ENCODE measurements at places on chromosomes 11 and 22.
A peak's percentile ranks its signal among the peaks of the same experiment; 100 is the strongest.

GRCh38 chr11:119107538-119108145 lies 498 bp downstream of the C2CD2L start:
- peak; percentile 23 for DNase-seq

DNA sequence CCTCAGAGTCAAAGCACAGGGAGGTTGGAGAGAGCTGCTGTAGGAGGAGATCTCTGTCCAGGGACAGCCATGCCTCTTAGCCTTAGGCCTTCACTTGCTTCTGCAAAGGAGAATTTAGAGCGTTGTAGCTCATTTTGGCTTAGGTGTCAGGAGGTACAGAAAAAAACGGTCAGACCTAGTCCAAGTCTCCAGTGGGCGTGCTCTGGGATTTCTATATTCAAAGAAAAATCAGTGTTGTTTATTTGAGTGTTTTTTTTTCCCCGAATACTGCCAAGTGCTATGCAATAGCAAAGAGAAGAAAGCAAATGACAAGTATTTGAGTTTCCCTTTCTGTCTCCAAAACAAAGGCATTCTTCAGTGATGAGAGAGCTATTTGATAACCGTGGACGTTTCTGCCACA lies 22.7 kb upstream of the OPCML start:
- DNase-seq: no peak

GRCh38 chr22:46934746-46935491 lies 172.5 kb downstream of the TBC1D22A start:
- DNase-seq: no peak

- no peak for DNase-seq
Observed at GRCh38 chr11:28528217-28528616, 420.0 kb downstream of the METTL15 start.

DNA sequence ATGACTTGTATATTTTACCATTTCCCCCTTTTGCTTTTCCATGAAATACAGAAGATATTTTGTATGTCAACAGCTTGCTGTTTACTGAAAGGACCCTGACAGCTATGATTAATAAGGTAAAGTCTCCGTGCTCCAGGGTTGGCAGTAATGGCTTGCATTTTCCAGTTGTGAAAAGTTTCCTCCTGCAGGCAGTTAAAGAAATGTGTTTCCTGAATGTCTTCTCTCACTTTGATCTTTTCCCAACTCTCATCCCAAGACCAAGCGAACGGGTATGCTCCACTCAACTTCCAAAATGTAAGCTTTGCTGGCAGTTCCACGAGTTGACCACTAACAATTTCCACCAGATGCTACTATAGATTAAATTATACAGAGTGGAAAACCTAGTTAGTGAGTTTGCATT lies 8.9 kb downstream of the FIBIN start:
- DNase-seq: no peak

GRCh38 chr11:78244546-78245255 lies 56.0 kb downstream of the USP35 start:
- no peak for DNase-seq

DNA sequence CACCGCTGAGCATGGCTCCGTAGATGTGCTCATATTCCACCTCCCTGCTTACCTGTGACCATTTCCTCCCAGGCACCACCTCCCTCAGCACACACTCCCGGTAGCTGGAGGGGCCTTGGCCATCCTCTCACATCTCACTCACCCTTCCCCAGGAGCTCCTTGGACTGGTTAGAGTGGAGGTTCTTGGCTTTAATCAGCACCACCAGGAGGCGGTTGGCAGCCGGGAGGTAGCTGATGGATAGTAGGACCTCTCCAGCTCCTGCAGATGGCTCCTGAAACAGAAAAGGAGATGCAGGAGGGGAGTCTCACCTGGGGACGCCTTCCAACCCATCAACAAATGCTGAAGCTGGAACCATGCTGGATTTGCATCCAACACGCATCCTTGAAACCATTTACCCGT lies 39.9 kb downstream of the SYT13 start:
- no peak for DNase-seq

GRCh38 chr11:15616130-15617105 lies 501.7 kb downstream of the INSC start:
- DNase-seq: no peak

DNA sequence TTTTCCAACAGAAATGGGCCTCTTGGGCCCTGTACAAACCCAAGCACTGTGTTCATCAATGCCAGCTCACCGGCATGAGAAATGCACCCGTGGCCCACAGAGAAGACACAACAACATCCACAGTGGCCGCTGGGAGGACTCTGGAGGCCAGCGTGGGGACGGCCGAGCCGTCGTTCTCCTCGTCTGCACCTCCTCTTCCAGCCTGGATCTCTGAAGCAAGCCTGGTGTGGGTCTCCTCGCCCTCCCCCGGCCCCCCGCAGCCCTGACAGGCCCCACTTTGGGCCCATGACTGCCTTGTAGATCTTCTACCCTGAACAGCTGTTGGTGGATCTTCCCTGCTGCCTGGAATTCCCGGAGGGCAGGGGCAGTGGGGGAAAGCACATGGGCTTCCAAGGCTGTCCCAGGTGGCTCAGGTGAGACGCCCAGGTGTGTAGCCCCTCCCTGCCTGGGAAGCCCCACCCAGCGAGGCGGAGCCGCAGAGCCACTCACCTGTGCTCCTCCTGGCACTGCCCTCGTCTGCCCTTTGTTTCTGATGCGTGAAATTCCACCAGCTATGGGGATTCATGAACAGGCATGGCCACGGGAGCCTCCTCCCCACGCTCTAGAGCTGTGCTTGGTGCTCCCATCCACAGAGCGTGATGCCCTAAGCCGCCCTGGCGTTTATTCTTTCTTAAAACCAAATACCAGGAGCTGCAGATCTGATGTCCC lies 225.9 kb downstream of the BRD1 start:
- no peak for DNase-seq

- no peak for DNase-seq
Observed at GRCh38 chr22:30254314-30254713, 7.8 kb upstream of the LIF start.

- DNase-seq: peak; percentile 50
Observed at GRCh38 chr11:44755556-44756523, 29.1 kb downstream of the TSPAN18 start.

- no peak for DNase-seq
Observed at GRCh38 chr22:48084729-48085050, 1322.2 kb downstream of the TBC1D22A start.

- peak; percentile 51 for DNase-seq
Observed at GRCh38 chr11:121657146-121657545, 204.4 kb upstream of the SORL1-AS1 start.

- no peak for DNase-seq
Observed at GRCh38 chr11:75280770-75281468, 40.3 kb downstream of the TPBGL start.
